Activated CD8-positive, alpha-beta memory T cell treated with anti-CD3 and anti-CD28 coated beads for 1 hour (primary cell): ENCODE measurements at places on chromosomes 12 and 14.

DNA sequence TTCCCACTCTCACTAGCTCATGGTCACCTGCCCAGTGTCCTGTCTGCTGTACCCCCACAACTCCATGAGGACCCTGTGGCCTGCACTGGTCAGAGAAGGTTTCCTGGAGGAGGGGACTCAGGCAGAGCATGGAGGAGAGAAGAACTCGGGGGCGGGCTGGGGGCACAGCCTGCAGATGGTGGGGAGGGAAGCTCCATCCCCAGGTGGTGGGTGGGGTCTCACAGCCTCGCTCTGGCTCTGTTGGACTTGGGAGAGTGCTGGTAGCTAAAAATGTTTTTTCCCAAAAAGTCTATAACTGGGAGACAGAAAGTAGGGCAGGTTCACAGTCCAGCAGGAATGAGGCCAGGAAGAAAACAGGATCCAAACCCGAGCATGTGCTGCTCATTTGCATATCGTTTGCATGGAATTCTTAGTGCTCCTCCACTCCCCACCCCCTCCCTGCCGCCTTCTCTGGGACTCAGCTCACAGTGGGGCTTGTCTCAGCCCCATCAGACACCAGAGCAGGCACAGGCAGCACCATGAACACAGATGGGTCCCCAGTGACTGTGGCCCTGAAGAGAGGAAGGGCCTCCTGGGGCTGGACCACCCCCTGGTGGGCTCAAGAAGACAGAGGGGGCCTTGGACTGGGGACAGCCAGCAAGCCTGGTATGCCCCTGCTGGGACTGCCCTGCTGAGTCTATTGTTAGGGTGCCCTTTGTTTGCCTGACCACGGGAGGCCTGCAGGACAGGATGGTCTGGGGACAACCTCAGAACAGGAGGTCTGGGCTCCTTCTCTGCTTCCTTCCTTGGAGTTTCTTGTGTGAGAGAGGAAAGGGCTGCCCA is 67.0 kb upstream of the SFSWAP start:
- no peak for DNase-seq

DNA sequence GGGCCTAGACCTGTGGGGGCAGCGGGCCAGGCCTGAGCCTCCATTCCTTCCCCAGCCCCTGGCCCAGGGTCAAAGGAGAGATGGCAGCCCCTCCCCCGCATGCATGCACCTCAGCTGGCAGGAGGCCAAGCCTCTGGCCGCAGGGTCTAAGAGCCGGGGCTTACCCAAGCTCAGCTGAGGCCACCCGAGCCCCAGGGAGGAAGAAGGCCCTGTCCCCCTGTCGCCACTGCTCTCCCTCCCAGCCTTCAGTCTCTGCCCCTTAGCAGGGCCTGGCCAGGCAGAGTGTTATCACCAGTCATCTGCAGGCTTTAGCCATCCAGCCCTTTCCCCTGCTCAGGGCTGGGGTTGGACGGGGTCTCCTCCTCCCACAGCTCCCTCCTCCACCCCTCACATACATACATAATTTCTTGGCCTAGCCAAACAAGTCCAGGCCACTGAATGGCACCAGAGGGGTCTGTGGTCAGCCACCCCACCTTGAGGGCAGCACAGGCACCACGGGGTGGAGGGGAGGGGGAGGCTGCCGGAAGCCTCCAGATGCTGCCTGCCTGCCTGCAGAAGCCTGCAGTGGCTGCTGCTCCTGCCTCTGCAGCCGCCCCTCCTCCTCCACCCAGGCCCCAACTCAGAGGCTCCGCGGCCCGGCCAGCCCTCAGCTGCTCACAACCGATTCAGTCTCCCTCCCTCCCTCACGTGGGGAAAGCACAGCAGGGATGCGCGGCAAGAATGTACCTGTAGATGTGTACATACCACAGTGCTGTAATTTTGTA is 22.8 kb downstream of the RAB35 start:
- no peak for DNase-seq

- no peak for DNase-seq
Observed at GRCh38 chr12:98328467-98328866, 186.9 kb upstream of the TMPO start.

- no peak for DNase-seq
Observed at GRCh38 chr14:60720962-60721325, 3.2 kb downstream of the SIX4 start.

DNA sequence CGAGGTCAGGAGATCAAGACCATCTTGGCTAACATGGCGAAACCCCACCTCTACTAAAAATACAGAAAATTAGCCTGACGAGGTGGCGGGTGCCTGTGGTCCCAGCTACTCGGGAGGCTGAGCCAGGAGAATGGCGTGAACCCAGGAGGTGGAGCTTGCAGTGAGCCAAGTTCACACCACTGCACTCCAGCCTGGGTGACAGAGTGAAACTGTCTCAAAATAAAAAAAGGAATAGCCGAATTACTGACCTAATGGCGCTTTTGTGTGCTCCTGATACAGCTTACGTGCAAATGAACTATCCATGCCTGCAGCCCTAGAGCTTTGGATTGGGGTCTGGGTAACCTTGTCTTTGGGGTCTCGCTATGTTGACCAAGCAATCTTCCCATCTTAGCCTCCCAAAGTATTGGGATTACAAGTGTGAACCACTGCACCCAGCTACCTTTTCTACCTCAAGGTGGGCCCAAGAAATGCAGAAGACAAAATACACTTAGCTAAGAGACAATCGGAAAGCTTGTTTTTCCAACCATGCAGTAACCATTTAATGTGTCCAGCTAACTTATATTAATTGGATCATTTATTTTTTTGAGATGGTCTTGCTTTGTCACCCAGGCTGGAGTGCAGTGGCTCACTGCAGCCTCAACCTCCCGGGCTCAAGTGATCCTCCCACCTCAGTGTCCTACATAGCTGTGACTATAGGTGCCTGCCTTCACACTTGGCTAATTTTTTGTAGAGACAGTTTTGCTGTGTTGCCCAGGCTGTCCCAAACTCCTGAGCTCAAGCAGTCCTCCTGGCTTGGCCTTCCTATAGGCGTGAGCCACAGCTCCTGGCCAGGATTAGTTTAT is 5.5 kb downstream of the PABPN1 start:
- no peak for DNase-seq

DNA sequence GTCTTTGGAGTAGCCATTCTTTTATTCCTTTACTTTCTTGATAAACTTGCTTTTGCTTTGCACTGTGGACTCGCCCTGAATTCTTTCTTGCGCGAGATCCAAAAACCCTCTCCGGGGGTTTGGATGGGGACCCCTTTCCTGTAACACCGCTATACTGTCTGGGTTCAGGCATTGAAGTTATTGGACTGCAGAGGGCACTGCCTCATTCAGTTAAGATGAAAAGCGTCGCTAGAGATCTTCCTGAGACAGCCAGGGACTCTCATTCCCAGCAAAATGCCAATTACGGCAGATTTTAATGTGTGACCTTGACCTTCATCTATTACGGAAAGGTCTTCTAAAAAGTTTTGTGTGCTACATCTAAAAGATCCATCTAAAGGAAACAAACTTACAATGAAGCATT is 17.3 kb upstream of the RIMKLB start:
- no peak for DNase-seq
